RCC 7860 (cell line): ENCODE measurements at places on chromosomes 5 and 9.

DNA sequence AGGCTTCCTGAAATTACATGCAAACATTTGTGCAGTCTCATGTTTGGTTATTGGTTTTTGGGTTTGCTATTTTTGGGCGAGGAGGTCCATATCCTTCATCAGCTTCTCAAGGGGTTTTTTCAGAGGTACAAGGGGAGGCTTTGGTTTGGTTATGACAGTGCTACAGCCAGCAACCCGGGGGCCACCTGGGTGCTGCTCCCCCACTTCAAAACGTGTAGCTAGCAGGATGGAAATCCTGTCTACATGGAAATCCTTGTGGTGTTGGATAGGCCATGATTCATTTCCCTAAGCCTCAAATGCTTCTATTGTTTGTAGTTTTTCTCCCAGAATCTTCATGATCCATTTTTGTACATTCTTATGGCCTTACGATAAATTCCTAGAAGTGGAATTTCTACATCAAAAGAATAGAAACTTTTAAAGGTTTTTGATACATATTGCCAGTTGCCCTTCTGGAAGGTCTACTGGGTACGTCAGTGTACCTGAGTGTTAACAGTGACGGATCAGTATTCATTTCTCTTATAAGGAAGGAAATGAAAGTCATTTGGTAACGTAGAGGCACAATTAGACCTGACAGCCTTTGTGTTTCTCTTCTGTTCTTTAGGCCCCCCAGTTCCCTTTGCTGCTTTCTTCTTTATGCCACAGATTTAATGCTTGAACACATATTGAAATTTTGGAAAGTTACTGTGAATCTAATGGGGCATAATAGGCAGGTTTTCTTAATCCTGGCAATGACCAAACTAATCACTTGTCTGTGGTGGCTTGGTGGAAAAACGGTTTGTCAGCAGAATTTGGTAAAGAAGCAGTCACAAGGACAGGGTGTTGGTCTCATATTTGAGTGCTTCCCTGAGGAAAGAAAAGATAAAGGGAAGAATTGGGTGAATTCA lies 69.7 kb upstream of the ABL1 start:
- no peak for DNase-seq

DNA sequence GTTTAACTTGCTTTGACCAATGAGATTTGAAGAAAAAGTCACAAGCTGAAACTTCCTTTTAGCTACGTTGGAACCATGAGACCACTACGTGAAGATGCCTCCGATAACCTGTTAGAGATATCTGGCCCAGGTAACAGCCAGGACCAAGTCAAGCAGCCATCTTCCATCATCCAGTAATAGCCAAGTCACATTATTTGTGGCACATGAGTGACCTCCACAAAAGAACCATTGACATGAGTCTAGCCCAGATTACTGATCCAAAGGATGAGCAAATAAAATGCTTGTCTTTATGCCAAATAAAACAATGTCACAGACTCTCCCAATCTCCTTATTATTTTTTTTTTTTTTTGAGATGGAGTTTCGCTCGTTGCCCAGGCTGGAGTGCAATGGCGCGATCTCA lies 1.6 kb downstream of the DEPDC1B start:
- no peak for DNase-seq

GRCh38 chr9:87343816-87344430 lies 153.7 kb upstream of the DAPK1 start:
- DNase-seq = no peak

- peak; percentile 11 for DNase-seq
These were observed 141.9 kb upstream of the EFNA5 start for GRCh38 chr5:107812570-107813141.

DNA sequence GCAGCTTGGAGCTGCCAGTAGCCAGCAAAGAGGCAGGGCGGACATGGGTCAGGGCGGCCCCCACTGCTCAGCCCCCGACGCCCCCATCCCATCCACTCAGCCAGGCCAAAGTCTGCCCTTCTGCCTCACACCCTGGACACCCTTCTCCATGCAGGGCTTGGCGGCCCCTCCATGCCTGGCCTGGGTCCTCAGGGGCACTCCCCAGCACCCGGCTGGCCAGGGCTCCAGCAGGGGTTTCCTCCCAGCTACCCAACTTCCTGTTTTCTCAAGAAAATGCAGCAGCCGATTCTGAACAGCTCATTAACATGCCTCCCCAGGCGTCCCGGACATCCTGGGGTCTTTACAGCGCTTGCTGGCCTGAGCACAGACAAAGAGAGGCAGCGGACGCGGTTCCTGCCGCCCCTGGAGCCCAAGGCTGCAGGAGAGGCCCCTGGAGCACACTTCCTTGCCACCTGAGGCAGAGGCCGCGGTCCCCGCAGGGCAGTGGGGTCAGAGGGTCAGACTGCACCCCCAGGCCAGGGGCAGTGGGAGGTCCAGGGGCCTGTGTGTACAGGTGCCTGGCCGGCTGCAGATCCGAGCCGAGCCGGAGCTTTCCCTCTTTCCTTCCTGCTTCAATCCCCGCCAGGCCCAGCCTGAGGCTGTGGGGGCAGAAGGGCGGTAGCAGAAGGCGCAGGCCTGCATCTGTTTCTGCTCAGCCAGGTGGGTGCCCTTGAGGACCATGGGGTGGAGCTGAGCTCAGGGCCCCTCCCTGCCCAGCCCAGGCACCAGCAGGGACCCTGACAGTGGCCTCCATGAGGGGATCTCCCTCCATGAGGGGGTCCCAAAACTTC lies 18.7 kb upstream of the NRARP start:
- no peak for DNase-seq

DNA sequence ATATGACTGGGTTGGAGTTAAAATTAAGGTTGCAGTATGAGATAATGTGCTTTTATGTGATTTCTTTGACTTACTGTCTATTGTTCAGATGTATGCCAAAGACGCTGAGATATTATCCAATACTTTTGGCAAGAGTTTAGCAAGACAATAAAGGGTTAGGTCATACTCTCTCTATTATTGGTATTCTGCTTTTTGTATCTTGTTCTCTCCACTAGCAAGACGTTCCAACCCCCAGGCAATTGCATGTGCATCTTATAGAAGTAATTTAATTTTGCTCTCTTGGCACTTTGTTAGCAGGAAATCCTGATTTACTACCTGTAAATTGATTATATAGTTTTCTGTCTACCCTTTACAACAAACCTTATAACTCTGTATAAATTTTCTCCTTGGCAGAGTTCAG lies 1093.6 kb downstream of the CDH9 start:
- no peak for DNase-seq

- no peak for DNase-seq
These were observed 541.6 kb upstream of the DAP start for GRCh38 chr5:11302663-11303062.

DNA sequence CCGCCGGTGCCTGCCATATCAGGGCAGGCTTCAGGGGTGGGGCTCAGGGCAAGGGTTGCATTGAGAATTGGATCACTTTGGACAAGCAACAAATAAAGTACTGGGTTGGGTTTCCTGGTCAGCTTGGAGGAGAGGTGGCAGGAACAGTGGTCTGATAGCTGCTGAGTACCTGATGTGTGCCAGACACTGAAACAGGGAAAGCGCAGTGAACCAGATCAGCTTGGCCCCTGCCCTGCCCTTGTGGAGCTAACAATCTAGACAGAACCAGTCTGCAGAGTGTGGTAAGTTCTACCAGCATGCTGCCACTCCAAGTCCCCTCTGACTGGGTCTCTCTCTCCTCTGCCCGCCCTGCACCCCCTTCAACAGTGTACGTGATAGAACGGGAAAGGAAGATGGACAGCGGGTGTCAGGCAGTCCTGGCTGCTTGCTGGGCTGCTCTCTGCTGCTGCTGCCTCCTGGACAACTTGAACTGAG lies 53.4 kb downstream of the CYSTM1 start:
- no peak for DNase-seq

GRCh38 chr5:81749561-81750307 lies 1.2 kb downstream of the SSBP2 start:
- no peak for DNase-seq

GRCh38 chr9:135744333-135745070 lies 42.5 kb downstream of the KCNT1 start:
- no peak for DNase-seq

GRCh38 chr9:75891771-75892215 lies 1.3 kb downstream of the PCSK5 start:
- no peak for DNase-seq

- peak; percentile 64 for DNase-seq
These were observed 209.7 kb downstream of the DIRAS2 start for GRCh38 chr9:90432951-90433350.

GRCh38 chr5:139147483-139148087 lies 50.6 kb downstream of the SIL1 start:
- peak; percentile 11 for DNase-seq

- DNase-seq = no peak
These were observed 401.2 kb downstream of the IRX1 start for GRCh38 chr5:3996707-3997336.

- no peak for DNase-seq
These were observed 28.2 kb downstream of the SNX18 start for GRCh38 chr5:54545796-54546195.

- DNase-seq = no peak
These were observed 80.2 kb downstream of the STX17 start for GRCh38 chr9:99986642-99987041.

GRCh38 chr9:84659313-84659712 lies 10.2 kb upstream of the NTRK2 start:
- no peak for DNase-seq

DNA sequence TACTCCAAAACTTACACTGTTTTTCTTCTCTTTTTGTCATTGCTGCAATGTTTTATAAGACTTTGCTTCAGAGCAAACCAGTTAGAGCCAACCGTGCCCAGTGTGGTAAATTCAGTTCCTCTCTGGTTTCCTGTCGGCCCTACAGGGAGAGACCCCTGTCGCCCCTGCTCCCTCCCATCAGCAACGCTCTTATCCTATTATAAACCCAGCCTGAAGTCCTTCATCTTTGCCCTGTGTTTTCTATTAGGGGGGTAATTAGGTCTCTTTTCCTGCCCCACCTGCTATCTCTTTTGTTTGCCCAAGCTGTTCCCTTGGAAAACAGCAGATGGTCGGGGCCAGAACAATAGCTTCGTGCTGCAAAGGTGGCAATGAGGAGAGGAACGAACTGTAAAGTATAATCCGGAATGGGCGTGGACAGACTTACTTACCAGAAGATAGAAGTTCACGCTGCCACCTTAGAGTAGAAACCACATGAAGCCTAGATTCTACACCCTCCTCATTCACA lies 21.4 kb upstream of the OTULINL start:
- DNase-seq = no peak

DNA sequence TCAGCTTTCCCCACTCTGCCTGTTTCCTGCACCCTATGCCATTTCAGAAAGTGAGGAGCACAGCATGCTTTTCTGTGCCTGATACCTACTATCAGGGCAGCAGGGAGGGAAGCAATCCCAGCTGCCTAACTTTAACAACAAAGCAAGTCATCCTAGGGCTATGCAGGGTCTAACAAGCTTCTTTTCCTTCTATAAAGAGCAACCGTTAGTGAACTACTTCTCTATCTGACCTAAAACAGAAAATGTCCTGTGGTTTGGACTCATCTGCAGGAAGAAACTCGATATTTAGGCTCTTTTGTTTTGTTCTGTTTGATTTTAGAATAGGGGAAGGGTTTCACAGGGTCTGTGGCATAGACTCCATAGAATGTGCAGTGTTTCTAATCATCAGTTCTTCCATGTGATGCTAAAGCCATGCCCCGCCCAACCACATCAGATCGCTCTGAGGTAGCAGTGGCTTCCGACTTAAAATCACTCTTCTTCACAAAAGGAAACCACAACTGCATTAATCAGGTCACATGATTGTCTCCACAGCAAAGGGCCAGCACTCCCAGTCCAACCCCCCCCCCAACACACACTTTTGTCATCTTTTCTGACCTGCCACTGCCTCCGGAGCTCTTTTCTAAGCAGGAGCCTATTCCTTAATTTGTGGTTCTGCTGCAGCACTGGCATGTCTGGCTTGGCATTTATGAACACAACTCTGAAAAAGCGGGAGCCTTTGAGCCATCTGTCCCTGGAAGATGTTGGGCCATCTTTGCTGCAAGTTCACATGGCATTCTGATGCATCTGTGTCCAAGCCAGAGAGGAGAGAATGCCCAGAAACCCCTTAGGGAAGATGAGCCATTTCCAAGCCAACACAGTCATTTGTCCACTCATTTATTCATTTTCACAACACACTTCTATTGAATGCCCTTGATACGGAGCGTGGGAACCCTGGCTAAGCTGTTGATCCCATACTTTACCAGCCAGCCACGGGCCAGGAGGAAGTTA lies 71.6 kb downstream of the CFAP90 start:
- DNase-seq = no peak

DNA sequence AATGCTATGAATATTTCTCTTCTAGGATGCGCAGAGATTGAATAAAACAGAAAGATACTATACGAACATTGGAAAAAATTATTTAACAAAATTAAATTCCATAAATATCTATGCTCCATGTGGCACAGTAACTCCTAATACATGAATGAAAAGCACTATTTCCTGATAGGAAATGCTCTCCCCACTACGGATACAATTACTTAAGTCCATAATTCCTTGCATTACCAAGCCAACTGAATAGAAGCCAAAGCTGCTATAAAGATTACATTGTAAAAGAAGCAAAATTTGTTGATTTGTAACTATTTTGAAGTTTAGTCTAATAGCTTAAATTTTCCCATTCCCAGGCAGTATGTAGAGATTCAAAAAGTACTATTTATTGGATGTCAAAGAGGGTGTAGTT lies 61.8 kb upstream of the SNX2 start:
- no peak for DNase-seq

DNA sequence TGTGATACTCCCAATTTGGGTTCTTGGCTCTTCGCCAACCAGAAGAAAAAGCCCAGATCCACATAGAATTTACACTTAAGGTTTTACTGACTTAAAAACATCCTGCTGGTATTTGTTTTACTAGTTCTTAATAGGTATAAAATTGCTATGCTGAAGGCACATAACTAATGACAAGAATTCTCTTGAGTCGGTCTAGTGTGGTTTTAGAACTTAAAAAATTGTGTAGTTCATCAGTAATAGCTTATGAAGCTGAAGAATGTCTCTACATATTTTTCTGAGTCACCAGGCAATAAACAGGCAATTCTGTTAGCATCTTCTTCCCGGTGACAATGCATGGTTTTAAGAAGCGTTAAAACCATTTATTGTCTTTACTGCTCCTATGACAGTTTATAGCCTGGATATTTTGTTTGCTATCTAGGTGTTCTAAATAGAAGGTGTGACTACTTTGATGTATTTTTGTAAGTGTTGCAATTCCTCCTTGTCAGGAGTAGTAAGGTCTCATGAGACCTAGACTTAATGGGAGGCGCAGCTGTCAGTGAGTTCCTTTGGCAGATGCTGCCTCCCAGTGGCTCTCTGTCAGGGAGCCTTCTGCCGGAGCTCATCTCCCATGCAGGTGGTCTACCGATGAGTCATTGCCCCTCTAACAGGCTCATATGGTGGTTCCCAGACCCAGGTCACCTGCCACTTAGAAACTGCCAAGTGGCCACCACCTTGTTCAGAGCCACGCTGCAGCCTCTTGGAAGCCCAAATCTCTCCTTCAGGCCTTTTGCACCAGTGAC lies 173.8 kb downstream of the MAST4 start:
- DNase-seq = no peak
